C1 segment of cervical spinal cord (tissue), 14 donors: ENCODE measurements at places on chromosomes 6 and 20.

- DNase-seq, result no peak
Measured at GRCh38 chr6:17472653-17473183, 79.3 kb downstream of the CAP2 start.

DNA sequence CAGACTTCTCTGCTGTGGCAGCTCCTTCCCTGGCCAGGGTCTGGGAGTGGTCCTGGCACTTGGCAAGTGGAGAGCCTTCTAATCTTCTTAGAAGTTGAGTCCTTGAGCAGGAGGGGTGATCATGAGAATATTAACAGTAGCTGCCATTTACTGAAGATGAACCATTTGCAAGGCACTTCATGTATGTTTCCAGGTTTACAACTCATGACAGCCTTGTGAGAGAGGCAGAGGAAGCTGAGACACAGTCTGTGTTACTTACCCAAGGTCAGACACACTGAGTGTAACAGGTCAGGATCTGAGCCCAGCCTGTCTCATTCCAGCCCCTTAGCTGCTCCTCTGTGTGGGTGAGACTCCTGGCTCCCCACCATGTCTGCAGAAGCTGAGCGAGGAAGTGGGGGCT lies 45.5 kb upstream of the SRF start:
- DNase-seq, result no peak

DNA sequence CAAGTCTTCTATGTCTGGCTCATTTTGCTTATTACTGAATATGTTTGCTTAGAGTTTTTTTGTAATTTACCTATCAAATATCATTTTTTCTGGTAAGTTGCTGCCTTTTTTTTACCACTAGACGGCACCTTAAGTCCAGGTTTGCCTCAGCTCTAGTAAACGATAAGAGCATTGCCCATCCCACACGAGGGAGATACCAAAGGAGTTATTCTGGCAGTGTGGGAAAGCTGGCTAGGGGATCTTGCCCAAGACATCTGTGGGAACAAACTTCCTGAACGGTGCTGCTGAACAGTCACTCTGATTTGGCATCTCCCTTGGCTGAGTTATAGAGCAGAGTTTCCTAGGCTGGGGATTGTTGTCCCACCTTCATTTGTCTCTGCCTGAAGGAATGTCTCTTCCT lies 306.4 kb downstream of the COL12A1 start:
- DNase-seq, result no peak

DNA sequence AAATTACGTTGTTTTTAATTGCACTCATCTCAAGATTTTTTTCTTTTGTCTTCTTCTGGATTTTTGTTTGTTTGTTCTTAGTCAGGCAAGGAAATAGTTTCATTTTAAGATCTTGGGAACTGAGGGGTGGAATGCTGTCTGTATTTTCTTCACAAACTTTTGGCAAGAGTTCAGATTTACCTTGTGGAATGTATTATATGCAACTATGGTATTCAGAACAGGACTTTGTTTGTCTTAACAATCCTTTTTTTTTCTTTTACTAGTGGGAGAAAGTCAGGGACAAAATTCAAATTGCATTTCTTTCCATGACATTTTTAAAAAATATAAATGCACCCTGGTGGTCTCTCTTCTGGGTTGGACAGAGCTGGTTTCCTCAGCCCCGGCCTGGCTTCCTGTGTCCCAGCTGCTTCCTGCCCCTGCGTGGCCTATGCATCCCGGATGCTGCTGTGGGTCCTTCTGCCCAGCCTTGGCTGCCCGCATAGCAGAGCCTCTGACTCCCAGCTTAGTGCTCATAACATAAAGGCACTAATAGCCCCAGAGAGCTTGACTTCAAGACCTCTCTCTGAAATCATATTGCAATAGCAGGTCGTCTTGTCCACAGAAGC lies 520.7 kb downstream of the QKI start:
- DNase-seq, result no peak

- no peak for DNase-seq
Measured at GRCh38 chr6:86255973-86256372, 613.3 kb upstream of the SYNCRIP start.

GRCh38 chr6:113732384-113732966 lies 124.7 kb upstream of the MARCKS start:
- peak; percentile 8 for DNase-seq

DNA sequence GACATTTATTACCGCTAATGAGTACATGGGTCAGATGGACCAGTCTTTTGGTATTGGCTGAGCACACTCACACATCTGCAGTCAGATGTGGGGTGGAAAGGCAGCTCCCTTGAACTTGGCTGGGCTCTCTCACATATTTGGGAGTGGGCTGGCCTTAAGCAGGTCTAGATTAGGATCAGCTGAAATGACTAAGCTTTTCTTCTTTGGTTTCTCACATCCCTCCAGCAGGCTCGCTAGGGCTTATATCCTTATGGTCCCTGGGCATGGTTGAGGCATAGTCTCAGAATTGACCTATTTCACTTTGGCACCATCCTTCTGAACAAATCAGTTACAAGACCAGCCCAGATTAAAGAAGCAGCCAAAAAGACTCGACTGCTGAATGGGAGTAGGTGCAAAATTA lies 14.4 kb upstream of the PLCB1 start:
- DNase-seq, result no peak

DNA sequence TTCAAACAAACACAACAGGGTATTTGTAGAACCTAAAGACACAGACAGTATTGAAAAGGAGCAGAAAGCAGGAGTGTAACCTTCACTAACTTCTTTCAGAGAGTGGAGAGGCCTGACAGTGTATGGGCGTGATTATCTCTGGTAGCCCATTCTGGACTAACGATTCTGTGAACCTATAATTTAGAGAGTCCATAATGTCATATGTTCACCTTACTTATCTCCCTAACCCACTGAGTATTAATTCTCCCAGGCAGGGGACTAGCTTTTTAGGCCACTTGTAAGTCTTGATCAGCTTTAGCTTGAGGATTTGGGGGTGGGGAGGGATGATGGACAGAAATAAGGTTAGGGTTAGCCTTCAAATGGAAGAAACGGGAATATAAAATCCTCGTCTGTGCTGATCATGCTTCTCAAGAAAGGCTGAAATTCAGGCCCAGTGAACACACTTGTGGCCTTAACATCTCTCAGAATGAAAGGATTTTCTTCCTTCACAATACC lies 2.8 kb upstream of the PARD6B start:
- DNase-seq, result no peak

GRCh38 chr6:48641544-48641943 lies 530.5 kb upstream of the PTCHD4 start:
- DNase-seq, result no peak

DNA sequence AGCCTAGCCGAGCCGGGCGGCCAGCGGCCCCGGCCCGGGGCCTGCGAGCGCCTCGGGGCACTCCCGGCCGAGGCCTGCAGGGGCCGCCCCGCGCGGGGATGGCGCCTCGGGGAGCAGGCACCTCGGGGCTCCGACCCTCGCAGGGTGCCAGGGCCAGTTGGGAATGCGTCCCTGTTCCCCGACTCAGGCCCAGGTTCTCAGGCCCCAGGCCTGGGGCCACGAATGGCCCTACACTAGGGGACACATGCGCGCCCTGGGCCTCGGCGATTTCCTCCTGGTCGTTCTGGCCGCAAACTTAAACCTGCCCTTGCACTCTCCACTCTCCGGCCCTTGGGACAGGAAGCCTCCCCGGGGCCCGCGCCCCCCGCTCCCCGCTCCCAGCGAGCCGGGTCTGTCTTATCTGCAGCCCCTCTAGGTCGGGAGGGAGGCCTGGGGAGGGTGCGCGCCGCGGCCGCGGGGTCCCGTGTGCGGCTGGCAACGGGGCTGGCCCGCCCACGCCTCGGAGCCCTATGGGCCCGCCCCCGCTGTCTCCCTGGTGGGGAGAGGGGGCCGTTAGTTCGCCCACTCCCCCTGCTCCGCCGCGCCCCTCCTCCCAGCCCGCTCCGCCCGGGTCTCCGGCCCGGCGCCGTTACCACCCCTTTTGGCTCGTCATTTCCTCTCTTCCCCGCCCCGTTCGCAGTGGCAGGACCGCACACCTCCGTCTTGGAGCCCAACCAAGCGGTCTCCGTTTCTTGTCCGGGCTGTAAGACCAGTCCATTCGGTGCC lies 611 bp downstream of the NFYA start:
- peak; percentile 53 for DNase-seq

DNA sequence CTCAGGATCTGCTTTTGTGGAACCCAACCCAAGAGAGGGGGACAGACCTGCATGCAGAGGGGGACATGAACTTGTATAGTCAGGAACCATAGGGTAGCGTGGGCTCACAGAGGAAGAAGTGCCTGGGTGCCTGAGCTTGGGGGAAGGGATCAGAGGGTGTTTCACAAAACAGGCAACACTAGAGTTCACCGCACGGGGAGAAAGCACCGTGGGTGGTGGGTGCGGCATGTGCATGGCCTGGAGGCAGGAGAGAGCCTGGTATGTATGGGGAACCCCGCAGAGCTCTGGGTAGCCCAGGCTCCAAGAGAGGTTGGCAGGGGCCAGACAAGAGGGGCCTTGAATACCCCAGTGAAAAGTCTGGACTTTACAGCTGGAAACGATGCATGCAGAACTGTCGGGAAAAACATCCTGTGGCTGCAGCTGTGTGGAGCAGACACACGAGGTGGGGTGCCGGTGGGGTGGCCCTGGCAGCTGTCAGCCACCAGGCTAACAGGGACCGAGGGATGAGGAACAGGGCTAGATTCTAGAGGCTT lies 6.7 kb upstream of the EMILIN3 start:
- DNase-seq, result no peak

DNA sequence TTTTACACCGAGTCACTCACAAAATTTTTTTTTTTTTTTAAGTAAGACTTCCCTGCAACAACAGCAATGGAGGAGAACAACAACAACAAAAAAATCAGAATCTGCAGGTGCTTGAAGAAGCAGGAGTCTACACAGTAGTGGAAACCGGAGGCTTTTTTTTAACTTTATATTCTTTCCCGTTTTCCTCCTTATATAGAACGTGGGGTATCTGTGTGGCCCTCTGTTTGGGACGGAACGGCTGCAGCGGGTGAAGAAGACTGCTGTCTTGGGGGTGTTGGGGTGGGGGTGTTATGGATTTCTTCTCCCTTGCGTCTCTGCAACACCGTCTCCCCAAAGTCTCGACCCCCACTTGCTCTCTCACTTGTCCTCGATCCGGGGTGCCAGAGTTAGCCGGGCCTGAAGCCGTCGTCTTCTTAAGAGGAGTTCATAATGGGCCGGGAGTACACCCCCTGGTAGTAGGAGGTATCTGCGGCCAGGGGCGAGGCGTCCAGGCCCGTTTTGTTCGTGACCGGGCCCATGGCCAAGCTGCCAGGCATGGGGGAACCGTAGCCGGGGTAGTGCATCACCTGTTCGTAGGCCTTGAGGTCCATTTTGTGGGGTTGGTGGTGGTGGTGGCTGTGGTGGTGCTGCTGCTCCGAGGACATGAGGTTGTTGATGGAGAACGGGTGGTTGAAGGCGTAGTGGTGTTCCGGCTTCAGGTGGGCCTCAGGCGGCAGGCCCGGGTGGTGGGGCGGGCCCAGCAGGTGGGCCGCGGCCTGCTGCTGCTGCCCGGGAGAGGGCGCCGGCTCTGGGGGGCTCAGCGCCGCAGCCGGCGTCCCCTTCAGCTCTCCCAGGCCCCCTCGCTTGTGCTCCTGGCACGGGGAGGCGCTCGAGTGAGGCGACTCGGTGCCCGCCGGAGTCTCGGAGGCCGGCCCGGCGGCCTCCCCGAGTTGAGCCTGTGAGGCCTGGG lies 2.7 kb downstream of the FOXA2 start:
- DNase-seq, result no peak

GRCh38 chr6:83072726-83073125 lies 5.3 kb downstream of the DOP1A start:
- DNase-seq, result no peak

GRCh38 chr6:53112404-53112803 lies 36.2 kb downstream of the GCM1 start:
- DNase-seq, result no peak

DNA sequence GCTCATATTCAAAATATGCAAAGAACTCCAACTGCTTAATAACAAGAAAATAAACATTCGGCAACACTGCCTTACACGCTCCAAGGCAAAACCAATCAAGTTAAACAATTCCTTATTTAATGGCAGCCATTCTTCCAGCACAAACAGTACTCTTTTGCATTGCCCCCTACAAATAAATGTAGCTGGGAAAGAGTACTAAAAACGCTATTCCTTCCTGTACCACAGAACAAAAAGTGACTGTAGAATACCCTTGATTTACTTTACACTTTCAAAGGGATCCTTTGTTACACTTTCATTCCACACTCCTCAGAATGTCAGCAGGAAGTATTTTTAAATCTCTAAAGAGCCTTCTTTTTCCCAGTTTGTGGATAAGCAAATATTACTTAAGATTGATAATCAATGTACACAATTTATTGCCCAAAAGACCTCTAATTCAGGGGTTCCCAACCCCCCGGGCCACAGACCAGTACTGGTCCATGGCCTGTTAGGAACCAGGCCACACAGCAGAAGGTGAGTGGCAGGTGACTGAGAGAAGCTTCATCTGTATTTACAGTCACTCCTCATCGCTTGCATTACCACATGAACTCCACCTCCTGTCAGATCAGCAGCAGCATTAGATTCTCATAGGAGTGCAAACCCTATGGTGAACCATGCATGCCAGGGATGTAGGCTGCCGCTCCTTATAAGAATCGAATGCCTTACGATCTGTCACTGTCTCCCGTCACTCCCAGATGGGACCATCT lies 51.6 kb downstream of the MBOAT1 start:
- no peak for DNase-seq

- DNase-seq, result peak; percentile 54
Measured at GRCh38 chr6:138161338-138162110, at the start of gene ARFGEF3. TSS of gene ARFGEF3 (plus strand) at chr6:138161939. CDS start at chr6:138162087, 148 bp downstream.

GRCh38 chr6:57116776-57117175 lies 26.8 kb downstream of the ZNF451 start:
- DNase-seq, result no peak

GRCh38 chr6:147201885-147202515 lies 2.2 kb upstream of the STXBP5 start:
- DNase-seq, result peak; percentile 24

DNA sequence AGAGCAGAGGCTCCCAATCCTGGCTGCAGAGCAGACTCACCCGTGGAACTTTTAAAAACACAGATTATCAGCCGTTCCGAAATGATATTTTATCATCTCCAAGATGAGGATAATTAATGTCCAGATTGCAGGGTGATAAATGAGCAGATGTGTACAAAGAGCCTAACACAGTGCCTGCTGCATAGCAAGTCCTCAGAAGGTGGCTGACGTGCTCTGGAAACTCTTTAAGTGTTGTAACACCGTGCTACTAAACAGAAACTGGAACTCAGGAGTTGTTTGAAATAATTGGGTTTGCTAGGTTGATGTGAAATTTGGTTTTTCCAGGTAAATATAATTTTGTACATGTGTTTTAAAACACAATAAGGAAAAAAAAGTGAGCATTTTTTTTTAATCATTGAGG lies 118.0 kb downstream of the ARMC2 start:
- DNase-seq, result no peak
